CD8-positive, alpha-beta memory T cell (primary cell): ENCODE measurements at places on chromosomes 1 and 21. TPM values are rescaled to one million over a fixed set of nuclear protein-coding genes. Genes with fewer than 3 reads are reported as not detected.

The OR10J1 gene
- total RNA-seq, result not detected

The LMOD1 gene
- not detected for total RNA-seq

DNA sequence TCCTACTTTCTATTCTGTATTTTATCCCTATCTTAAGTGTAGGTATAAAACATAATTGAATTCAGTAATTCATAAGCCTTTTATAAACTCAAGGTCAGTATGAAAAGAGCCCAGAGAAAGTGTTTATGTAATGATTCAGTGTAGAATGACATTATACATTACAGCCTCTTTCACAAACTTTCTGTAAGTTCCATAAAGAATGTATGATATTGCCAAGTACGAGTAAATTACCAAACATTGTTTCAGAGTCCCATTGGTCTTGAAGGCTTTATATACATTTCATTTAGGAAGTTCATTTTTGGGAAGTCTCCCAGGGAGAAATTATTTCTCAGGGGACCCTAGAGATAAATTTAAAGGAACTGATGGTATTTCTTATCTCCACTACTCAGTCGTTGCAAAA, 37.8 kb upstream of the VAMP3 start:
- DNase-seq, result no peak

DNA sequence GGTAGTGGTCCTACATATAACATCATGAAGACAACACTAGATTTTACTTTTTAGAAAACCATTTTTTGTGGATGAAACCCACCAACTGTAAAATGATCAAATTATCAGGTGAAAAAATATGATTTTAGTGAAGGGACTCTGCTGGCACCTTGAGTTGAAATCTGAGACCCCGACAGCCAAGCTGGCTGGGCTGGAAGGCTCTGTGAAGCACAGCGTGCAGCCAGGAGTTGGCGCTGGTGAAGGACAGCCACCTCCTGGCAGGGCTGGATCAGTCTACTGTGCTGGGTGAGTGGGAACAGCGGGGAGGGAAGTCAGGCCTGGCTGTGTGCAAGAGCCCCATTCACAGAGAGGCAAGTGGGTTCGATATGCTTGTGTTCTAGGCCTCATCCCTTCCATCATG, 47.9 kb downstream of the DDAH1 start:
- DNase-seq, result no peak

DNA sequence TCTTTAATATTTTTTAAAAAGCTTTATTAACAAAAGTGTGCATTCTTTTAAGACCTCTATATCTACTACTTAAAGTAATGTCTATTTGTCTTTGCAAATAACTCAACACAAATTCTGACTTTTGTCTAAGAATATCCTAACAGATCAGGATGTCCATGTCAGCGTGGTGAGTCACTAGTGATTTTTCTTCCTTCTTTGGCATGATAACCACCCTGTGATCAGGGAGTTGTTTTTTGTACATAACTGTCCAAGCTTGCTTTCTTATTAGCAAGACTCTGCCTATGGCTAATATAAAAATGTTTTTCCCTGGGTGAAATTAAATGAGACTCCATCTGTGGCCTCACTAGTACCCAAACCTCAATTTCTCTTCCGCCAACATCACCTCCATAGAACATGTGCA, 688.9 kb upstream of the ADGRL2 start:
- DNase-seq, result no peak

DNA sequence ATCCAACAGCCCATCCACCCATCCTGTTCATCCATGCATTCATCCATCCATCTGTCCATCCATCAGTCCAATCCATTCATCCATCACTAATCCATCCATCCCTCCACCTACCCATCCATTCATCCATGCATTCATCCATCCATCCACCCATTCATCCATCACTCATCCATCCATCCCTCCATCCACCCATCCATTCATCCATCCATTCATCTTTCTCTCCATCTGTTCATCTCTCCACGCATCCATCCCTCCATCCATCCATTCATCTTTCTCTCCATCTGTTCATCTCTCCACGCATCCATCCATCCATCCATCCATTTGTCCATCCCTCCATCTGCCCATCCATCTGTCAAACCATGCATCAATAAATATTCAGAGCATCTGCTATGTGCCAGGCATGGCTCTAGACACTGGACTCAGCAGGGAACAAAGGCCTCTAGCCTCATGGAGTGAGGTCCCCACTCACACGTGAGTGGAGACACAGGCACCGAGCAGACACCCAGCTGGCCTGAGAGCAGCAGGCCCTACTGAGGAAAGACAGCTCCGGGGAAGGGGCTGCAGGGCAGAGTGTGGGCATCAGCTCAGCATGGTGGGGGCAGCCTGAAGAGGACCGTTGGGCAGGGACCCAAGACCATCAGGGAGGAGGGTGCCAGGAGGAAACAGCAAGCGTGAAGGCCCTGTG, 9.6 kb downstream of the KRTAP10-1 start:
- no peak for DNase-seq

DNA sequence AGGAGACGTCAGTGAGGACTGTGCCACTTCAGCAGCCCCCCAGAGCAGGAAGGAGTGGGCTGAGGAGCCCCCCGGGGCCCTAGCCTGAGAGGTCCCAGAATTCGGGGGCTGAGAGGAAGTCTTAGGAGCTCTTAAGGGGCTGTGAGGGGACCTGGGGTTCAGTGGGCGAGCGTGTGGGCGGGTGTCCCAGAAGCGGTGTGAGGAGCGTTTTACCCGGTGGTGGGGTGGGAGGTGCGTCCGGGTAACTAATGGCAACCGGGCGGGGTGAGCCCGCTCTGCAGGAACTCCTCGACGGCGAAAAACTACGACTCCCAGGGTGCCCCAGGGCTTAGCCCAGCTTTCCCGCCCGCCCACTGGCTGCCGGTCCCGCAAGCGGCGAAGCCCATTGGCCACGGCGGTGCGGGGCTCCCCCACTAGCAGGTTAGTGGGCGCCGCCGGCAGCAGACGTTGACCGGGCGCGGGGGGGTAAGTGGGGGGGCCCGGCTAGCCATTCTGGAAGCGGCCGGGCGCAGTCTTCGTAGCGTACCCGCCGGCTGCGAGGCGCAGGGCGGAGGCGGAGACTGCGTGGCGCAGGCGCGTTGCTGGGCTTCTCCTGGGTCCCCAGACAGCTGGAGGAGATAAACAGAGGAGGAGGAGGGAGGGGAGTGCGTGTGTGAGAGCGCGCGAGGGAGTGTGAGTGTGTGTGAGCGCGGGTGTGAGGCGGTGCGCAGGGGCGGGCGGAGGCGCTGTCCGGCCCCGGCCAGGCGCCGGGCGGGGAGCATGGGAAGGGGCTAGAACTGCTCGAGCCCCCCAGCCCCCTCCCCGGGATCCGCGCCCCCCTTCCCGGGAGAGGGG, at the start of gene WDTC1:
Gene WDTC1, plus strand, starts transcription at position 584 of the 834 bp plus-strand sequence. CDS start 26,423 bp downstream, outside the sequence.
- peak; percentile 99 for DNase-seq

GRCh38 chr1:100396651-100397050, 44.3 kb downstream of the CDC14A start:
- DNase-seq, result peak; percentile 61

DNA sequence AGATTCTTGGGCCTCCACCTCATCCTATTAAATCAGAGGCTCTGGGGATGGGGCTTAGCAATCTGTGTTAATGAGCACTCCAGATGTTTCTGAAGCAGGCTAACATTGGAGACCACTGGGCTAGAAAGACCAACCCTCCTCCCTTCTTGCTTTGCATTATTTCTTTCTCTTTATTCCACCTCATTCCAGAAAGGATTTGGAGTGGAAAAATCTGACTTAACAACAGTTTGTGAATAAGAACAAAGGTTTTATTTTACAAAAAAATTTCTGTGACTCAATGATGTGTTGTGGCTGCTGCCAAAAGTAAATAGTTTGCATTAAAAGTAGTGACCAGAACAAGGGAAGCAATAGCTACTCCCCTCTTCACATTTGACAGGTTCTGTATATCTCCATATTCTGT, 79.4 kb downstream of the TGFB2 start:
- DNase-seq, result no peak

DNA sequence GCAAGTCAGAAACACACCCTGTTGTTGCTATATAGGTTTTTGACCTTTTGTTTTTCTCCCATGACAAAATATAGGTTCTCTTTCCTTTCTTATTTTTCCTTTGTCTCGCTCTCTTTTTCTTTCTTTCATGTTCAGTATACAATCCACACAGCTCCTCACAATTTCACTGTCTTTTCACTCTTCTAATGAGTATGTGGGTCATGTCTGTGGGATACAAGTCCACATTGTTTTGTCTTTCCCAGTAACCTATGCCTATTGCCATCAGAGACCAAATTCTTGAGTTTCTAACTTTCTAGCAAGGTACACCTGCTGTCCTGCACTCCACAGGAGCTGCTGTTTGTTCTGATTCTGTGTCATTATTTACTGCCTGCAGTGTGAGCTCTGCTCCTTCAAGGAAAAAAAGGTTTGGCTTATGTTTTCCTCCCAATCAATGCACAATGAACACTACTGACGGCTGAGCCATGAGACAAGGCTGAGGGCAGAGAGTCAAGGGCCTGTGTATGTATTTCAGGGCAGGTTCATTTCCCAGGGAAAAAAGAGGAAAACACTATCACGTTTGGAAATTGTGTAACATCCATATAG, 453.8 kb downstream of the NEGR1 start:
- DNase-seq, result no peak
